Activated CD4-positive, alpha-beta T cell treated with anti-CD3 and anti-CD28 coated beads for 36 hours (primary cell): ENCODE measurements at places on chromosomes 7 and 10. TPM values are rescaled to one million over a fixed set of nuclear protein-coding genes. Genes with fewer than 3 reads are reported as not detected.

GRCh38 chr10:67808704-67809103, 29.3 kb downstream of the DNAJC12 start:
- H3K4me1 ChIP-seq = peaks cover 6% of the 10 kb centered on the region
- H3K4me3 ChIP-seq = no peak overlapping the region
- H3K27ac ChIP-seq = no peak overlapping the region

GRCh38 chr10:104308439-104308903, 29.8 kb downstream of the ITPRIP start:
- no peaks in the 10 kb centered on the region for H3K27me3 ChIP-seq
- no peak overlapping the region for H3K4me3 ChIP-seq
- H3K36me3 ChIP-seq = peaks cover 31% of the 10 kb centered on the region
- peak; percentile 61 for DNase-seq
- H3K27ac ChIP-seq = peak overlapping the region; percentile 76

- H3K27ac ChIP-seq = no peak overlapping the region
- H3K4me1 ChIP-seq = no peaks in the 10 kb centered on the region
- no peak overlapping the region for H3K4me3 ChIP-seq
- H3K36me3 ChIP-seq = no peaks in the 10 kb centered on the region
- DNase-seq = no peak
These were observed 39.0 kb upstream of the KIF5B start for GRCh38 chr10:32095116-32095733.

GRCh38 chr7:114885836-114886235, 36.1 kb upstream of the MDFIC start:
- no peak overlapping the region for H3K27ac ChIP-seq
- peaks cover 36% of the 10 kb centered on the region for H3K4me1 ChIP-seq
- H3K27me3 ChIP-seq = no peaks in the 10 kb centered on the region

DNA sequence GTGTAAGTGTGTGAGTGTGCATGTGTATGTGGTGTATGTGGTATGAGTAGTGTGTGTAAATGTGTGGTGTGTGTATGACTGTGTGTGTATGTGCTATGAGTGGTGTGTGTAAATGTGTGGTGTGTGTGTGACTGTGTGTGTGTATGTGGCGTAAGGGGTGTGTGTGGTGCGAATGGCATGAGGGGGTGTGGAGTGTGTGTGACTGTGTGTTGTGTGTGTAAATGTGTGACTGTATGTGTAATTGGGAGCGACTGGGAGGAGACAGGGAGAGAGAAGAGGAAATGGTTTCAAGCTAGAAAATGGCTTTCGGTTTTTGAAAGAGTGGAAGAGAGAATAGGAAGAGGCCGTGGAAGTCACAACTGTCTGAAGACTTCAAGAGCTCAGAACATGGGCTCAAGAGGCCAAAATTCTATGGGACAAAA, 23.6 kb upstream of the GATAD1 start:
- no peaks in the 10 kb centered on the region for H3K36me3 ChIP-seq
- H3K4me3 ChIP-seq = peak overlapping the region; percentile 0
- no peak overlapping the region for H3K27ac ChIP-seq
- peaks cover 10% of the 10 kb centered on the region for H3K4me1 ChIP-seq
- peaks cover 23% of the 10 kb centered on the region for H3K27me3 ChIP-seq
- DNase-seq = no peak

DNA sequence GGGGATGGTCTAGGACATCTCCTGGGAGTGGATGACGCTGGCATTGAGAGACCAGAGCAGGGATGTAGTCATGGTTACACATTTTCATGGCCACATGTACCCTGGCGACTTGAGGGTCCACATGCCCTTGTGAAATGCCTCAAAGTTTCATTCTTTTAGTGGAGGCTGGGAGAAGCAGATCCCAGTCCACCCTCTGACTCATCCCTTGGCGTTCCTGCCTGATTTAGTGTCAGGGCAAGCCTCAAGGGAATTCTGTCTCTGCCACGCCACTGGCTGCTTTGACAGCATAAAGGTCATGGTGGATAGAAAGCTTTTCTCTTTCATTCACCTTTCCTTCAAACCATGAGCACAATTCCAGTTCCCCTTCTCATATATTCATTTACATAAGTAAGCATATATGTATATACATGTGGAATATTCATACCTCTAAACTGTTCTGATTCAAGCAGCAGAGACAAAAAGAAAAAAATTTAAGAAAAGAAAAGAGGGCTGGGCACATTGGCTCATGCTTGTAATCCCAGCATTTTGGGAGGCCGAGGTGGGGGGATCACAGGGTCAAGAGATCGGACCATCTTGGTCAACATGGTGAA, 21.8 kb upstream of the KIF5B start:
- no peak overlapping the region for H3K27ac ChIP-seq
- H3K27me3 ChIP-seq = no peaks in the 10 kb centered on the region
- no peaks in the 10 kb centered on the region for H3K4me1 ChIP-seq
- H3K4me3 ChIP-seq = no peak overlapping the region
- H3K36me3 ChIP-seq = no peaks in the 10 kb centered on the region

DNA sequence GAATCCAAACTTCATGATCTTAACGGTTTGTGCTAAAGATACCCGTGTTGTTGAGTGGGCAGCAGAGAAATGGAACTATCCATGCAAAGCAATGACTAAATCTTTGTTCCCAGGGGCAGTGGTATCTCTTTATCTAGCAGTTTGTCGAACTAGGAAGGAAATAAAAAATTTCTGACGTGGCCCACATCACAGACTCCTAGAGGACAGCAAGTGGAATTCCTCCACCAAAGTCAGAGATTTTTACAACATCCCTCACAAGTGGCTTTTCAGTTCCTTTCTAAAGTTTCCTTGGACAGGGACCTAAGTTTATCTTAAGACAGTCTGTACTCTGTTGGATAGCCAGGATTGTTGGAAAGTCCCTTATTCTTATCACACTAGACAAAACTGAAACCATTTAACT, 136.0 kb downstream of the RAPGEF5 start:
- no peak overlapping the region for H3K27ac ChIP-seq
- H3K4me3 ChIP-seq = no peak overlapping the region
- no peaks in the 10 kb centered on the region for H3K36me3 ChIP-seq
- H3K4me1 ChIP-seq = no peaks in the 10 kb centered on the region
- DNase-seq = no peak

GRCh38 chr10:79002336-79002735, 66.4 kb upstream of the ZMIZ1 start:
- no peak overlapping the region for H3K4me3 ChIP-seq
- H3K27ac ChIP-seq = no peak overlapping the region
- DNase-seq = no peak
- no peaks in the 10 kb centered on the region for H3K27me3 ChIP-seq
- no peaks in the 10 kb centered on the region for H3K36me3 ChIP-seq

DNA sequence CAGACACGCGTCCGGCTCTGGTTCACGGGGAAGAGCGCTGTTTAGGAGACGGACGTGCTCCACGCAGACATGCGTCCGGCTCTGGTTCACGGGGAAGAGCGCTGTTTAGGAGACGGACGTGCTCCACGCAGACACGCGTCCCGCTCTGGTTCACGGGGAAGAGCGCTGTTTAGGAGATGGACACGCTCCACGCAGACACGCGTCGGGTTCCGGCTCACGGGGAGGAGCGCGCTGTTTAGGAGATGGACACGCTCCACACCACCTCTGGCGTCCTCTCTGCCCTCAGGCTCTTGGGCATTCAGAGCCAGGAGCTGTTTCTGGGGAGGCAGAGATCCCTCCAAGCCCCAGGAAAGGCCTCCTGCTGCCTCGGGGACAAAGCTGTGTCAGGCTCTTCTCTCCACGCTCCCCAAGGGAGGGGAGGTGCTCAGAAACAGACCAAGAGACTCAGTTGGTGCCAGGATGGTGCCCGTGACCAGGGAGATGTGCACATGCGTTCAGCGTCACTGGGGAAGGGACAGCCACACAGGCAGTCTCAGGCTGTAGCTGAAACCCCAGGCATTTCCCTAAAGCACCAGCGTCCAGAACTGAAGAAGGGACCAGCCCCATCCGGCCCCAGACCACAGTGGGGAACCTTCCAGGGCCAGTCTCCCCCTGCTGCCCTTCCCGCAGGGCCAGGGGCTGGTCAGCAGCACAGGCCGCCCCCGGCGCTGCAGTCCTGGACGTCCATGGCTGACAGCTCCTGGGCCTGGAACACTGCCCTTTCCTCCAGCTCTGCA, 175.6 kb downstream of the ELFN1 start:
- peaks cover 8% of the 10 kb centered on the region for H3K36me3 ChIP-seq
- no peaks in the 10 kb centered on the region for H3K4me1 ChIP-seq
- peak; percentile 4 for DNase-seq
- H3K27me3 ChIP-seq = no peaks in the 10 kb centered on the region
- H3K4me3 ChIP-seq = no peak overlapping the region

GRCh38 chr10:74058658-74059057, 60.7 kb downstream of the VCL start:
- H3K4me3 ChIP-seq = no peak overlapping the region
- H3K27ac ChIP-seq = no peak overlapping the region
- DNase-seq = peak; percentile 58
- peaks cover 9% of the 10 kb centered on the region for H3K36me3 ChIP-seq

DNA sequence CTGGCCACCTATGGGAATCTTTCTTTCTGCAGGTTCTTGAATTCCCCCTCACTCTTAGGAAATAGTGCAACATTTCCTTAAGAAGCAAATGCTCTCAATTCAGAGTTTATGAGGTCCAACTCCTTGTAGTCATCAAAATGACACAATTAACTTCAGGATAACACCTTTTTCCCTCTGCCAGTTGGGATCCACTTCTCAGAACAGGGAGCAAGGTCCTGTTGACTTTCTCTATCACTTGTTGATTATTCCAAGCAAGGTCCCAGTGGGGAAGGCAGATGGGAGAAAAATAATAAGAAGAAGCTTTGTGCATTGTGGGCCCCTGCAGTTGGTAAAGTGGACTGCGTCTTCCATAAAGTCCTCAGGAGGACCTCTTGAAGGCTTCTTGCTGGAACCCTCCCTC, 315.6 kb upstream of the NPSR1 start:
- no peaks in the 10 kb centered on the region for H3K36me3 ChIP-seq
- no peaks in the 10 kb centered on the region for H3K4me1 ChIP-seq
- DNase-seq = no peak
- H3K27me3 ChIP-seq = no peaks in the 10 kb centered on the region

- no peak for DNase-seq
- no peak overlapping the region for H3K27ac ChIP-seq
- no peak overlapping the region for H3K4me3 ChIP-seq
- no peaks in the 10 kb centered on the region for H3K27me3 ChIP-seq
These were observed 22.1 kb upstream of the PDE1C start for GRCh38 chr7:32092346-32092745.

Gene NPTX2
- not detected for total RNA-seq
